ENCODE measurements at places on chromosomes 2 and 18. TPM values are rescaled to one million over a fixed set of nuclear protein-coding genes. Genes with fewer than 3 reads are reported as not detected.

Gene SERPINB2
- not detected for total RNA-seq

Gene NT5C1B
- not detected for total RNA-seq

Gene DHX57
- total RNA-seq, result 20.1 TPM

Gene TEKT4
- not detected for total RNA-seq

Gene C2orf80
- not detected for total RNA-seq

Gene OTOS
- total RNA-seq, result not detected

Gene LIMS4
- 0.56 TPM for total RNA-seq

Gene MATN3
- 13.7 TPM for total RNA-seq

Gene RBBP8
- 34.1 TPM for total RNA-seq

Gene ALPG
- 0.22 TPM for total RNA-seq

Gene FAM228A
- not detected for total RNA-seq

All from A549 treated with RU486 at 1 μM for 4 hours (cell line).